Neural crest cell (in vitro differentiated cells): ENCODE measurements at places on chromosomes 2 and 18. TPM values are rescaled to one million over a fixed set of nuclear protein-coding genes. Genes with fewer than 3 reads are reported as not detected.

- peaks cover 7% of the 10 kb centered on the region for H3K36me3 ChIP-seq
- H3K4me3 ChIP-seq: no peak overlapping the region
- no peaks in the 10 kb centered on the region for H3K4me1 ChIP-seq
- H3K27me3 ChIP-seq: no peaks in the 10 kb centered on the region
- H3K27ac ChIP-seq: no peak overlapping the region
These were observed 75.7 kb upstream of the TFCP2L1 start for GRCh38 chr2:121360566-121361300.

GRCh38 chr2:100185105-100185504, 42.7 kb upstream of the AFF3 start:
- no peak overlapping the region for H3K27ac ChIP-seq
- H3K36me3 ChIP-seq: no peaks in the 10 kb centered on the region
- DNase-seq: no peak

- peaks cover 3% of the 10 kb centered on the region for H3K36me3 ChIP-seq
- no peak overlapping the region for H3K27ac ChIP-seq
- H3K4me3 ChIP-seq: no peak overlapping the region
- no peak for DNase-seq
- peaks cover 19% of the 10 kb centered on the region for H3K4me1 ChIP-seq
These were observed 47.1 kb downstream of the SLC25A12 start for GRCh38 chr2:171846894-171847293.

REG3A gene
- not detected in 2 replicates for total RNA-seq

DNA sequence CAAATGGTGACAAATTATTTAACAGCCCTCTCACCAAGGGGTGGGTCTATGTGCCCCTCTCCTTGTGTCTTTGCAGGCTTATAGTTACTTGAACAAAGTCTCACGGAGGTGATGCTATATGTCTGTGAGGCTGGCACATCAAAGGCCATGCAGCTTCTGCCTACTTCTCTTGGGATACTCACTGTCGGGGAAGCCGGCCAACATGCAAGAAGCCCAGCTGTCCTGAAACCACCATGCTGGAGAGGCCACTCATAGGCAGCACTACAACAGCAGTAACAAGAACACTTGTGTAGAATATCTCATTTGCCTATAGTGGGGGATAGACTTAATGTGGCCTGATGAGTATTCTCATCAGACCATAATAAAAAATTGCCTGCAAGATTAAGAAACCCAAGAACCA, 233.7 kb upstream of the NCKAP5 start:
- no peak overlapping the region for H3K27ac ChIP-seq
- no peaks in the 10 kb centered on the region for H3K27me3 ChIP-seq
- no peak overlapping the region for H3K4me3 ChIP-seq
- peaks cover 7% of the 10 kb centered on the region for H3K36me3 ChIP-seq
- peaks cover 8% of the 10 kb centered on the region for H3K4me1 ChIP-seq
- no peak for DNase-seq

FAM237A gene
- not detected in 2 replicates for total RNA-seq

ROCK1 gene
- total RNA-seq: 36.4 and 40.5 TPM in 2 replicates

DNA sequence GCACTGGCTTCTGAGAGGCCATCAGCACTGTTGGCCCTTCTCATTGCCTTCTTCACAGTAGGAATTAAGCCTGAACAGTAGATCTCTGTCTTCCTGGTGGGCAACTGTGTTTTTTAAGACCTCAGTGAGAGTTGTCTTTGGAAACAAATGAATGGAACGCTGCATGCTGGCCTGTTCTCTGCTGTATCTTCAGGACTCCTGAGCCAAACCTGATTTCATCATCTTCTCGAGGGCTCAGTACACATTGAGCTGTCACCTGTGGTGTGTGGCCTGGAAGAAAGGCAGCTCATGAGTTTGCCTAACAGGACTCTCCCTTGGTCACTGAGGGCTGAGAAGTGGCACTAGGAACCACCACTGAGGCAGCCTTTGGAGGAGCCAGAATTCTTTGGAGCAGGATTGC, 39.7 kb downstream of the SH3RF3 start:
- no peak overlapping the region for H3K4me3 ChIP-seq
- H3K27me3 ChIP-seq: peaks cover 5% of the 10 kb centered on the region
- H3K4me1 ChIP-seq: peaks cover 6% of the 10 kb centered on the region
- no peaks in the 10 kb centered on the region for H3K36me3 ChIP-seq
